ENCODE measurements at places on chromosomes 16 and 17. TPM values are rescaled to one million over a fixed set of nuclear protein-coding genes. Genes with fewer than 3 reads are reported as not detected.
A peak's percentile ranks its signal among the peaks of the same experiment; 100 is the strongest.

ABCA10 gene
- 0.64 TPM for total RNA-seq

ADAD2 gene
- total RNA-seq, result not detected

DNA sequence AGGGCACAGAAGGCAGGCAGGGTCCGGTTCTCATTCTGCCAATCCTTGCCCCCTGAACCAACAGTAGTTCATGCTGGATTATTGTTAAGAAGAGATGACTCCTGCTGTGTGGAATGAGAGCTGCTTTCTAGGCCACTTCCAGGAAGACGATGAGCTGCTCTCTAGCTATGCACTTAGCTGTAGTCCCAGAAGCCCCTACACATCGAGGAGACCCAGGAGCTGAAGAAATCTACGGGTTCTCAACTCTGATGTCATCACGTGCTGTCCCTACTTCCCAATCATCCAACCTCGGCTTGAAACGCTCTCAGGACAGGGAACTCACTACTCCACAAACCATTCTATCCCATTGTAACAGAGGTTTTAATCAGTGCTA, 29.0 kb upstream of the EMP2 start:
- DNase-seq, result peak; percentile 47

DNA sequence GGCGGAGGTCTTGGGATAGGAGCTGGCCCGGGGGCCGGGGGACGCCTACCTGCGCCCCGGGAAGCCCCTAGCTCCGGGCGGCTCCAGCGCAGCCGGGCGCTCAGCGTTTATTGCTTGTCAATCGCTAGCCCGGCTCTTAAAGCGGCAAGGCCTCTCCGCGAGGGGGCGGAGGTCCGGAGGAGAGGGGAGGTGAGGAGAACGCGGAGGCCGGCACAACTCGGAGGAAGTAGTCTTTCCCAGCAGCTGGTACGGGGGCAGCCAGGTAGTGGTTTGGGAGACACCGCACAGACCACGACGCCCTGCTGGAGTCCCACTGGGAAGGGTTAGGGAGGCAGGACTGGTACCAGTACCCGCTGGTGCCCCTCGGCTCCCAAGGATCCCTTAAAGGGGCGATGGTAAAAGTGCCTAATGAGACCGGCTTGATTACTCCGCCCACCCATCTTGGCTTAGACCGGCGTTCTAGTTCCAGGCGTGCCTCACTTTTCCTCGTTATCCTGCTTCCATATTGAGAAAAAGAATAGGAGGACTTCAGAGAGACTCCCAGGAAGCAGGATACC, at the start of gene MPP2:
TSS of gene MPP2 (minus strand) at position 112 of the 557 bp plus-strand sequence. CDS start 3,076 bp downstream, outside the sequence.
- DNase-seq, result peak; percentile 74

GRCh38 chr17:27805520-27806146, 5.3 kb upstream of the NOS2 start:
- peak; percentile 88 for DNase-seq

DNA sequence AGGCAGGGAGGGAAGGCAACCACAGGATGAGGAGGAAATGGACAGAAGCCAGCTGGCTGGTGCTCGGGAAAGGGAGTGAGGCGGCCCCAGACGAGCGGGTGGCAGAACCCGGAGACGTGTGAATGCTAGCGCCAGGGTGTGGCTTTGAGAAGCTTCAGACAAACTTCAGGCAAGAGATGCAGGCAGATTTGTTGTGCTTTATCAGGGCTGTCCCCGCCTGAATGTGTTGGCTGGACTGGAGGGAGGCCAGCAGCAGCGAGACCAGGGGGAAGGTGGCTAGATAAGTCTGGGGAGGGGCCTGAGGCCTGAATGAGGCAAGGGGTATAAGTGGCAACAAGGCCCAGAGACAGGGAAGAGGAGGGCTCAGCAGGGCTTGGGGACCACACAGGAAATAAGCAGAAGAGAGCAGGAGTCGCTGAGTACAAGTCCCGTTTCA, 22.0 kb downstream of the CAMKK1 start:
- DNase-seq, result peak; percentile 19

OTOP2 gene
- not detected for total RNA-seq
